ENCODE measurements at places on chromosomes 3 and 15.

GRCh38 chr3:160686955-160687535 lies 10.1 kb downstream of the ARL14 start:
- DNase-seq, result no peak

- no peak for DNase-seq
These were observed 19.9 kb upstream of the UBE2E1 start for GRCh38 chr3:23785882-23786281.

GRCh38 chr15:63384906-63385305 lies 3.3 kb upstream of the CA12 start:
- no peak for DNase-seq

DNA sequence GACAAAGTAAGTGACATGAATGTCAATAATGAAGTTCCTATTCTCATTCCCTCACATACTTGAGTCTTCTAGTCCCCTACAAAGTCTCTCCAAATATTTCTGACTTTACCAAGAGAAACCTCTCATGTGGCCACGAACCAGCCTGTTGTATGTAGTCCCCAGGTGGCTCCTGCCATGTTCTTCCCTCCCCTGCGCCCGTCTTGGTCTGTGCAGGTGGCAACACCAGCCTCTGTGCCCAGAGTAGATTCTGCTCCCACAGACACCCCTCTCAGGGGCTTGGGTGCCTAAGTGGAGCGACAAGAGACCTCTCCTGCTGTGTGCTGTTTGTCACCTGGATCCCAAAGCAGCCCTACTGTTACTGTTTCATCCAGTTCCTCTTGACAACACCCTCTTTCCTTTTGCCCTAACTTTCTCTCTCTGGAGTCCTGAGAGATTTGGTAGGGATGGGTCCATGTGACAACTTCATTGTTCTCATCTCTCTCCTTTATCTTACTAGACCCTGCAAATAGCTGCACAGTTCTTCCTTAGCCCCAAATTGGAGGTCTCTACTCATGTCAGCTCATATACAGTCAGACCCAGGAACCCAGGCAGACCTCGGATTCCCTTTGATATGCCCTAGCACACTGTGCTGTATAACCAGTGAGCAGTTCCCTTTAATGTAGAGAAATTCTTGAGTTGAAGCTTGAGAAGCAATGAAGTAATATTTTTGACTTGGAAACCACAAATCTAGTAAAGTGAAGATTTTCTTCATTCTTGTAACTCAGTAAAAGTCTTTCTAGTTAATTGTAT lies 56.9 kb downstream of the POLR2M start:
- no peak for DNase-seq

- no peak for DNase-seq
These were observed at the start of gene SUCNR1 for GRCh38 chr3:151873398-151873797. TSS of gene SUCNR1 (plus strand) at chr3:151873643. CDS start at chr3:151879893, 6,250 bp downstream.

DNA sequence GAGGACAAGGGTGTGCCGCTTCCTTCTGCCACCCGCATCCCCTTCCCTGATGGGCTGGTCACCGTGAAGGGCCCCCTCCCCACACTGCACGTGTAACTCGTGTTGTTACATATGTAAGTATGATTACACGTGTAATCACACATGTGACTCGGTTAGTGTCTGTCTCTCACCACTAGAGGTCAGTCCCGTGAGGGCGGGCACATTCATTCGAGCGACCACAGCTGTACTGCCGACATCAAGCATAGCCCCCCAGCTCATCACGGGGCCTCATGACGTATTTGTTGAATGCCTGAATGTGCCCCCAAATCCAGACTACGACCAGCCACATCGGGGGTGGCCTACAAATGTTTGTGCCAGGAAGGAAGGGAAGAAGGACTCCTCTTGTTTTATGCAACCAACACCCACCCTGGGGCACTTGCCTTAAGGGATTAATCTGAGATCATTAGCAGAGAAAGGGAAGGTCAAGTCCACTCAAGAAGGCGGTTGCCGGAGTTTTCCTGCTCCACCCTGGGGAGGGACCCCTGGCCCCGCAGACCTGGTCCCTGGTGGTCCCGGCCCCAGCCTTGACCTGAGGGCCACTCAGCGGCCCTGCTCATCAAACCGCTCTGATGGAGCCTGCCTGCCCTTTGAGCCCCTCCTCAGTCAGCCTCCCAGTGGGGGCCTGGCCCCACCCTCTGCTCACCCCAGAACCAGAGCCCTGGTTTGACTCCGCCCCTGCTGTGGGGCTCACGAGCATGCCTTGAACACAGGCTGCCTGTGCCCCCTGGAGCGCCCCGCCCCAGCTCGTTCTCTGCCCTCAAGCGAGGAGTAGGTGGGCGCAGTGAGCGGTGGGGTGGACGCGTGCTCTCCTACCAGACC lies 52.8 kb downstream of the RGMA start:
- no peak for DNase-seq

DNA sequence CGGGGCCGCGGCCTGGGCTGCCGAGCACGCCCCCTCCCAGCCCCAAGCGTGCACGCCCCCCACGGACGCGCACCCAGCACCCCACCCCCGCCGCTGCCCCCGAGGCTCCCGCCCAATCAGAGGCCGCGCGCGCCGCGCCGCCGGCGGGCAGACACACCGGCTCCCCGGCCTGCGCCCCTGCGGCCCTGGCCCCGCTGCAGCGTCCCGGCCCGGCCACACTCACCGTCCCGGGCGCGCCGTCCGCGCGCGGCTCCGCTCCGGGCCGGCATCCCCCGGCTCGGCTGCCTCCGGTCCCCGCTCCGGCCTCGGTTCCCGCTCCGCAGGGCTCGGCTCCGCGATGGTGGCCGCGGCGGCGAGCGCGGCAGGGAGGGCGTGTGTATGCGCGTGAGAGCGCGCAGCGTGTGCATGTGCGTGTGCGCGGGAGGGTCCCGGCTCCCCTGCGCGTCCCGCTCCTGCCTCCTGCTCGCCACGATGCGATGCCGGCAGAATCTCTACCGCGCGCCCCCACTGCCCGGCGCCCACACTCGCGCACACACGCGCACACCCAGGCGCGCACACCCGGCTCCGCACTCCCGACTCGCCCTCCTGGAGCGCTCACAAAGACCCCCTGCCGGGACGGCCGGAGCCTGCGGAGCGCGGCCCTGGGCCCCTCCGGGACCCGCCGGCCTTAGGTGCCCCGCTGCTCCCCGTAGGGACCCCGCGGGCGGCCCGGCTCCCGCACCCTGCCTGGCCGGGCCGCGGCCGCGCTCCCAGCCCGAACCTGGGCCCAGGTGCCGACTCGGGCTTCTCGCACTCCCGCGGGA lies 186.5 kb upstream of the LINGO1 start:
- no peak for DNase-seq

- DNase-seq, result no peak
These were observed 86.8 kb downstream of the BDH1 start for GRCh38 chr3:197468866-197469382.

DNA sequence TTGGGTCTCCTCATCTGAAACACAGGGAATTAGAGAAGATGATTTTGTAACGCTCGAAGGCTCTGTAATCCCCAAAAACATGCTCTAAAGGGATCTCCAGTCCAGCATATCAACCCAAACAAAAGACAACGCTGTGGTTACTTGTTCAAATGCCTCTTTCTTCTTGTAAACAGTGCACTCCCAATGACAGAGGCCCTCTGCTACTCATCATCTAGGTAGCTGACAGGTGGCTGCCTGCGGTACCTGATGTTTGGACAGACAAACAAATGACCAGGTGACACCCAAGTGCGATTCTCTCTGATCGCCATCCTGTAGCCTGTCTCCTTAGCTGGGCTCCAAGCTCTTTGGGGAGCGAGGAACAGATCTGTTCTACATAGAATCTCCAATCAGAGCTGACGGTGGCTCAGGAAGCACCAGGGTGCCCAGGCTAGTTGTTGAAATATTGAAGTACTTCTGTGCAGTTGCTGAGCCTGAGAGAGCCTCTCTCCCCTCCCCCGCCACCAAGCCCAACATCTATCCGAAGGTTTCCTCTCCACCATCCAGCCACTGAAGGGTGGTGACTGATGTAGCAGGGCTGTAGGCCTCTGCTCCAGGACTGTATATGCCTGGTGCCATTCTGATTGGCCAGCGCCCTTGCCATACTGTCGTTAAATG lies 238.7 kb downstream of the XXYLT1 start:
- no peak for DNase-seq

DNA sequence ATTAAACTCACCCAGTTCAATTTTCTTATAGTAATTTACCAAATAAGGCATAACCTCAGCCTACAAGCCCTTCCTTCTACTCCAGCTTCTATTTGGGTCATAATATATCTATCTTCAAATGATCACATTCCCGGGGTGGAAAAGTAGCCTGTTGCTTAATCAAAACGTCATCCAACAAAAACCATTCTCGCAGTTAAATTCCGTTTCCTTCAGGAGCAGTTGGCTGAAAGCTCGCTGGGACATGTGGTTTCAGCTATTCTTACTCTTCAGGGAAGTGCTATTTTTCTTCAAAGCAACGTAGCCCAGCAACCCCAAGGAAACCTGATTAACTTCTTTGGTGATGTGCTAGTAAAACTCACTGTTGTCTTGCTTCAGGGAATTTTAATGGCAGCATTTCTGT lies 59.6 kb downstream of the MAGI1 start:
- DNase-seq, result no peak

- DNase-seq, result no peak
These were observed 4.9 kb downstream of the ADIPOQ start for GRCh38 chr3:186847437-186847836.
